ENCODE measurements at places on chromosomes 3 and 15. TPM values are rescaled to one million over a fixed set of nuclear protein-coding genes. Genes with fewer than 3 reads are reported as not detected.
A peak's percentile ranks its signal among the peaks of the same experiment; 100 is the strongest.

DNA sequence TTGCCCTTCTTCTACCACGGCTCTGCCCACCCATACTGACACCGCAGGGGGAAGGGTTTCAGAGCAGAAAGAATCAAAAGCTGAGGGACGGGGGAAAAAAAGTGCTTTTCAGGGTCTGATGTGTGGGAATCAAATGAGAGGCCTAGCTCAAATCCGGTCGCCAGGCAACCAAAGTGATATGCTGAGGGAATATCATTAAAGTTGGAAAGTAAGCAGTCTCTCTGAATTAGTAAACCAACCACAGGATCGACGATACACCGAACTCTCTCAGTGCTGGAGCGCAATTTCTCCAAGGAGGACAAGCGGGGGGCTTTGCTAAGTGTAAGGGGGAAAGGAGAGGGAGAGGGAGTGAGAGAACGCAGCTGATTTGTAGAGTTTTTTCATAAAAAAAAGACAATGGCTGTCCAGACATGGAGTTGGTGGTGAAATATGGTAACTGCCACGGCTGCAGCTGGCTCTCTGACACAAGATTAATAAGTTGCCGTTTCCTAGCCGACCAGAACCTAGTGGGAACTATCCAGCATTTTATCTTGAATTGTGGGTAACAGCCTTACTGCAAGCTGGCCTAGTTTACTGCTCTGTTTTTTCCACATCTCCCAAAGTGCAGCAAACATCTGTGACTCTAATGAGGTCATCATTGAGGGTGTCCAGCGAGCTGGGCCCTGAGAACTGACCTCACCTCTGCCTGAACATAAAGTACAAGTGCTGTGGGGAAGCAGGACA is 530.2 kb downstream of the SOX2 start:
- no peak for DNase-seq

GRCh38 chr15:75927601-75928000 is 23.9 kb downstream of the FBXO22 start:
- no peak for DNase-seq

DNA sequence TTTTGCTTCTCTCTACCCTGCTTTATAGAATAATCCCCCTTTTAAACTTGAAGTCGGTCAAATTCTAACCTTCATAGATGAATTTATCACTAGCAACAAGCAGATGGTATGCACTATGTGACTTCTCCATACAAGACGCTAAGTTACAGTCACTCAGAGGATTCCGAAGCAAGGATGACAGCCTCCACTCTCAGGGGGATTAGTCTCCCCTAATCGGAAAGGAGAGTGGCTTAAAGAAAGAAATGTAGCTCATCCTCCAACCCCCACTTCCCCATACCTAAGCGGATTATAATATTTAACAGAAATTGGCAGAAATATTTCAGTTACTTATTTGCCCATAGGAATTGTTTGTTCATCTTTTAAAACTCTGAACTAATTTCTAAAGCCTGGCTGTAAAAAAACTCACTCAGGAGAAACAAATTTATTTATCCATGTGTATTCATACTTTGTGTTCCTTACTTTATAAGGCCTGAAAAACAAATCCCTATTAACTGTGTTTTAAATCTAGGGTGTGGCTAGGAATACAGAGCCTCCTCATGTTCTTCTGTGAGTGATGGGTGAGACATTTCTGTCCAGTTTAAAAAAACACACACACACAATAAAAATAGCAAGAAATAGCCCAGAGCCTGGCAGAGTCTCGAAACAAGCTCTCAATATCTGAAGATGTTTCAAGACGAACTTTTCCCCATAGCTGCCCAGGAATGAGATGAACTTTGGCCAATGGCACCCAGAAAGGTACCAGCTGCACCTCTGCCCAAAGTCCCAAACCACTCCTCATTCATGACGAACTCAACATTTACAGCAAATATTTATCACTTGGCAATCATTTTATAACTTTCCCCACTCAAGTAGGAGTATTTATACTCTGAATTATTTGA is 18.7 kb downstream of the SIAH2 start:
- DNase-seq = peak; percentile 57

DNA sequence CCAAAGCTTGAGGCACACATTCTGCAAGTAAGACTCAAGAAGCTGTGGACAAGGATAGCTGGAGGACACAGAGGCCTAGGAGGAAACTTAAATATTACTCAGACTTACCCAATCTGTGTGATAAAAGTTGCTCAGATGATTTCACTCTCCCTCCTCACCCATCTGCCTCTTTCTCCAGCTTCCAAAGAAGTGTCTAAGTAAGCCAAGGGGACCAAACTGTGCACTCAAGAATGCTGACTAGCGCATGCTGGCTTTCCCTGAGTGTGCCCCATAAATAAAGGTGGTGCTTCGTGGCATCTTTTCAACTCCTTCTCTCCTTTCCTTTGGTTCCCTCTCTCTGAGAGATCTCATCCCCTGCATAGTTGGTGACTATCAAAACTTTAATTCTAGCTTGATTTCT is 211.0 kb upstream of the LMCD1 start:
- DNase-seq = no peak

GRCh38 chr3:14474363-14475081 is 65.6 kb downstream of the GRIP2 start:
- DNase-seq = no peak

- DNase-seq = peak; percentile 93
Observed at GRCh38 chr3:58526515-58526957, 10.5 kb downstream of the ACOX2 start.

DNA sequence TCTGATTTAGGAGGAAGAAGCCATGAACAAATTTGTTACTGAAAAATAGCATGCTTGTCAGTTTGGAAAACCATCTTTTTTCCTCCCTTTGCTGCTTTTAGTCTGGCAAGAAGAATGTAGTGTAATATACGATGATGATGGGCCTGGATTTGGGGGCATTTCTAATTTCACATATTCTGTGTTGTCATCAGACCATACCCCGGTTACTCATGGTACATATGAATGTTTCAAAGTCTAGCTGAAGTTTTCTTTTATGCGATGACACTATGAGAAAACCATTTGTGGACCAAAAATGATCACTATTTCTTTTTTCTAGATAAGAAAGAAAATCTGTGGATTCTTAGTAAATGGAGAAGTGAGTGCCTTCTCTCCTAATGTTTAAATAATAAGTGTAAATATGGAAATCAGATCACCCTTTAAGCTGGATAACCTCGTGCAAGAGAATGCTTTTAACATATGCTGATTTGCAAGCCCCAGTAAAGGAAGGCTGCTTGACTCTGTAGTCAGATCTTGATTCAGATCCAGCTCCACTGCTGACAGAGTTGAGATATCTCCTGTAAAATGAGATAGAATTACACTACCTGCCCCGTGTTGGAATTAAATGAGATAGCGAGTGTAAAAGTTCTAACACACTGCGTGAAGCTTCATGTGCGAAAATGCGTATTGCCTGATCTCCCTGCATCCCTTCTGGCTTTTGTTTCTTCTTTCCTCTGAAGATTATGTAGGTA is 3.0 kb downstream of the MEF2A start:
- no peak for DNase-seq

Gene GTPBP8
- total RNA-seq = 63.8 TPM

Gene C2CD4A
- total RNA-seq = 0.11 TPM

Gene PLA2G4B
- 12.2 TPM for total RNA-seq

Gene EPHB3
- 23.1 TPM for total RNA-seq

Gene ABHD10
- total RNA-seq = 45.0 TPM
